GM12878 (cell line): ENCODE measurements at places on chromosomes 2 and 18. TPM values are rescaled to one million over a fixed set of nuclear protein-coding genes. Genes with fewer than 3 reads are reported as not detected.

DNA sequence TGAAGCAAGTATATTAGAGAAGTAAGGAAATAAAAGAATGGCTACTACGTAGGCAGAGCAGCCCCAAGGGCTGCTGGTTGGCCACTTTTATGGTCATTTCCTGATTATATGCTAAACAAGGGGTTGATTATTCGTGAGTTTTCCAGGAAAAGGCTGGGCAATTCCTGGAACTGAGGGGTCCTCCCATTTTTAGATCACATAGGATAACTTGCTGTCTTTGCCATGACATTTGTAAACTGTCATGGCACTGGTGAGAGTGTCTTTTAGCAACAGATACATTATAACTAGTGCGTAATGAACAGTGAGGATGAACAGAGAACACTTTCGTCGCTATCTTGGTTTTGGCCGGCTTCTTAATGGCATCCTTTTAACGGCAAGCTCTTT, 2.6 kb upstream of the UBE2F start:
- H3K27ac ChIP-seq: no peak overlapping the region
- no peaks in the 10 kb centered on the region; the same call in 1 of the 2 replicates for H3K27me3 ChIP-seq
- no peak for DNase-seq
- H3K4me1 ChIP-seq: peaks cover 10% of the 10 kb centered on the region

The GPR35 gene
- 0.14 TPM in 1 of 2 replicates, not detected in the other for polyA plus RNA-seq

DNA sequence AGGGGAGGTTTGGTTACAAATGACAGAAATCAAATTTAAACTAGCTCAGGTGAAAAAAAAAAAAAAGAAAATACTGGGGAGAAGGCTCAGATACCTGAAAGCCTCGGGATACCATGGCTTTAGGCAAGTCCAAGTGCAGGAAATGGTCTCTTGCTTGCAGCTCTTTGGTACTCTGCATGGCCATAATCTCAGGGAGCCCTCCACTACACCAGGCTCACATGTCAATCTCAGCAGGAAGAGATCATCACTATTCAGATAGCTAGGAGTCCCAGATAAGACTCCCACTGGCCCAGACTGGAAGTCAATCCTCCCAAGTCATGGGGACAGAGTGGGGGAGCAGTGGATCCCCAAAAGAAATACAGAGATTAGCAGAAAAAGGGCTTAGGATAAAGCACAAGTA, 64.8 kb upstream of the RALBP1 start:
- H3K36me3 ChIP-seq: no peaks in the 10 kb centered on the region
- no peak overlapping the region for H3K4me3 ChIP-seq
- DNase-seq: no peak
- no peaks in the 10 kb centered on the region for H3K27me3 ChIP-seq
- H3K4me1 ChIP-seq: no peaks in the 10 kb centered on the region

The PKDCC gene
- polyA plus RNA-seq: 0.15 and 0.61 TPM in 2 replicates

- H3K27ac ChIP-seq: no peak overlapping the region
- no peaks in the 10 kb centered on the region for H3K27me3 ChIP-seq
- H3K36me3 ChIP-seq: no peaks in the 10 kb centered on the region; the same call in 1 of the 2 replicates
These were observed 122.0 kb upstream of the RNU4ATAC start for GRCh38 chr2:121408641-121409040.

GRCh38 chr2:132255714-132256113, 94.0 kb upstream of the ANKRD30BL start:
- H3K27ac ChIP-seq: no peak overlapping the region
- H3K36me3 ChIP-seq: no peaks in the 10 kb centered on the region
- no peaks in the 10 kb centered on the region for H3K4me1 ChIP-seq
- no peaks in the 10 kb centered on the region for H3K27me3 ChIP-seq

The IL1RL2 gene
- not detected in 2 replicates for polyA plus RNA-seq

- no peak overlapping the region for H3K4me3 ChIP-seq
- H3K27me3 ChIP-seq: no peaks in the 10 kb centered on the region
- no peak overlapping the region for H3K27ac ChIP-seq
- no peaks in the 10 kb centered on the region for H3K36me3 ChIP-seq
- H3K4me1 ChIP-seq: no peaks in the 10 kb centered on the region
- no peak for DNase-seq
These were observed 66.5 kb downstream of the TSPYL6 start for GRCh38 chr2:54189539-54189938.

GRCh38 chr2:25251422-25252273, 83.3 kb upstream of the POMC start:
- peak overlapping the region; percentile 73 for H3K4me3 ChIP-seq
- DNase-seq: no peak
- peak overlapping the region; percentile 83 for H3K27ac ChIP-seq
- peaks cover 11% of the 10 kb centered on the region for H3K4me1 ChIP-seq
- peaks cover 10% of the 10 kb centered on the region for H3K36me3 ChIP-seq

DNA sequence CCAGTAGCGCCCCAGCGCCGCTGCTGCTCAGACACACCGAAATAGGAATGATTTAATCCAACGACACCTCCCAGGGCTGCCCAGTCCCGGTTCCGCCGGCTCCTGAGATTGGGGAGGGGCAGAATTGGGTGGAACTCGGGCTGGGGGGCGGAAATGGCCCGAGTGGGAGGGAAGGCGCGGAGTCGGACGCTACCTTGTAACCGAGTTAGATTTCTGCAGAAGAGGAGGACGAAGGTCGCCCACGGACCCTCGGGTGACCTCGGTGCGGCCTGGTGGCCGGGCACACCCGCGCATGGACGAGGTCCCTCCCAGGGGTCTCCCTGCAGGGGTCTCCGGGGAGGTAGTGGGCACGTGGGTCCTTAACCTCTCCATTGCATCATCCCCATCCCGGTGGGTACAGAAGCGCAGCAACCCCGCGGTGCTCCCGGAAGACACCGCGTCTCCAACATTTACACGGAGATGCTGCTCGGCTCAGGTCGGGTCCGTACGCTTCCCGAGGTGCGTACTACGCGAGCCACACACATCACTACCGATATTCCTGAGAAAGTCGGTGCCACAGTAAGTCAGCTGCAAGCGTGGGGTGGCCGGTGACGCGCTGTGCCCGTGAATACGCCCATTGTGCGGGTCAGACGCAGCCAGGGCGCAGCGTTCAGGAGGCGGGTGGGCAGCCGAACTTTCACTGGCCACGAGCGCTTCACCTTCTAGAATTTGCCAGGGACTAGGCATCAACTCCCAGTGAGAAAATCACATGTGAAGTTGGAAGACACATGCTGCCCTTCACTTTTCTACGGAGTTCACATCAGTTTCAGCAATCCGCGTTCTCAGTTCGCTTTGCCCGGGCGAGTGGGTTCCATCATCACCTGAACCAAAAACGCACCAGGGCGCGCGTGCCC, 3.0 kb downstream of the ZNF516 start:
- no peak for DNase-seq
- no peaks in the 10 kb centered on the region for H3K36me3 ChIP-seq
- peak overlapping the region; percentile 79 for H3K27ac ChIP-seq
- peaks cover 14% of the 10 kb centered on the region; the same call in 1 of the 2 replicates for H3K4me1 ChIP-seq

DNA sequence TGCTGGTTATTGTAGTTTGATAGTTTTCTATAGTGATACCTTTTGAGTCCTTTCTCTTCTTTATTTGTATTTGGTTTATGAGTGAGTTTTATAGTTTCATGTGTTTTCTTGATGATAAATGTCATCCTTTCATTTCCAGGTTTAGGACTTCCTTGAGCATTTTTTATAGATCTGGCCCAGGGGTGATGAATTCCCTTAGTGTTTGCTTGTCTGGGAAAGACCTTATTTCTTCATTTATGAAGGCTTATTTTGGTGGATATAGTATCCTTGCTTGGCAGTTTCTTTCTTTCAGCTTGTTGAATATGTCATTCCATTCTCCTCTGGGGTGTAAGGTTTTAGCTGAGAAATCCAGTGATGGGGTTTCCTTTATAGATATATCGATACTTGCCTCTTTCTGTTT, 53.9 kb downstream of the OTX1 start:
- no peak overlapping the region for H3K27ac ChIP-seq
- no peaks in the 10 kb centered on the region for H3K4me1 ChIP-seq
- no peak for DNase-seq
- H3K4me3 ChIP-seq: no peak overlapping the region
- H3K36me3 ChIP-seq: no peaks in the 10 kb centered on the region
- no peaks in the 10 kb centered on the region for H3K27me3 ChIP-seq

The SLC35F6 gene
- polyA plus RNA-seq: 7.5 and 9.3 TPM in 2 replicates

DNA sequence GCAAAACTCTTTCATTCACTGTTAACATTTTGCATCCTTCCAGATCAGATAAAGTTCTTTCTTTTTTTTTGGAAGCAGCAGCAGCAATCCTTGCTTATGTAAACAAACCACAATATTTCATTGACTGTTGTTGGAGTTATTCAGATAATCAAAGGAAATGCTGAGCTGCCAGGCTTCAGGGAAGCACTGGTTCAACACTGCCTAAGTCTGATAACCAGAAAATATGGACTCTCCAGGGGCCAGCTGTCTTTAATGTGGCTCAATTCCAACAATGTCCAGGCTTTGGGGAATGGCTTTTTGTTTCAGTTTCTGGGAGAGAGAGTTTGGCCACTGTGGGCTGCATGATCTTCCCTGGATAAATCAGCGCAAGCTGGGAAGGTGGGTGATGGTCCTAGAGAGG, 354.3 kb downstream of the AKAIN1 start:
- H3K27me3 ChIP-seq: no peaks in the 10 kb centered on the region
- H3K4me1 ChIP-seq: no peaks in the 10 kb centered on the region
- no peak for DNase-seq

DNA sequence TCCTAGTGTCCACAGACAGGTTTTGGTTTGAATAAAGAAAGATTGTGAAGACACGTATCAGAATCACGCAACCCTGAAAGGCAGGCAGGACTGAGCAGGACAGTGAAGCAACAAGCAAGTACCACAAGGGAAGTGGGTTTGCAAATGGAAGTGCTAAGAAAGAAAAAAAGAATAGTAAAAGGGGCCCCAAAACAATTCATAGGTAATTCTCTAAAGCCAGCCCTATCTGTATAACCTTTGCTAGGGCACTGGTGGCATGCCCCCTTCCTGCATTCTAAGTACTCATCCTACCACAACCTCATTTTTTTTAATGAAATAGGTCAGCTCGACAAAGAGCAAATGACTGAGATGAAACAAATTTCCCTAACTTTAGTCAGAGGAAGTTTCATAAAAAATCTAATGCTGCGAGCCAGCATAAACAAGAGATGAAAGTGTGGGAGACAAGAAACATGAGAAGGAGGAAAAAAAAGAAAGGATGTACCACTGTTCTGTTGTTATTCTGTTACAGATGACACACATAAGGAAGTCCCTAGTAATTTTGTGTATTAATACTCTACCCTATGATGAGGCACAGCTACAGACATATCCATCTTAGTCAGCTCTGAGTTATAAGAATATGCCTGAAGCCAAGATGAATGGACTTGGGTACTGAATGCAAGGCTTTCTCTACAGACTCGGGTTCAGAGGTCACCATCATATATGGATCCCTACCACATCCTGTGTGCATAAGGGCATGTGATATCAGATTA, 32.2 kb downstream of the IKZF2 start:
- H3K36me3 ChIP-seq: no peaks in the 10 kb centered on the region
- peaks cover 23% of the 10 kb centered on the region for H3K4me1 ChIP-seq
- peak overlapping the region; percentile 53 for H3K4me3 ChIP-seq
- H3K27ac ChIP-seq: peak overlapping the region; percentile 79

- no peak overlapping the region for H3K4me3 ChIP-seq
- no peak for DNase-seq
- no peak overlapping the region for H3K27ac ChIP-seq
- H3K4me1 ChIP-seq: no peaks in the 10 kb centered on the region
These were observed 210.7 kb upstream of the COPS8 start for GRCh38 chr2:236874866-236875481.
